Gastrocnemius medialis (tissue), 4 donors: ENCODE measurements at places on chromosomes 2 and 18. TPM values are rescaled to one million over a fixed set of nuclear protein-coding genes. Genes with fewer than 3 reads are reported as not detected.

- no peaks in the 10 kb centered on the region for H3K4me1 ChIP-seq
- no peak for DNase-seq
- no peak overlapping the region for H3K27ac ChIP-seq
- H3K36me3 ChIP-seq, result no peaks in the 10 kb centered on the region
- H3K27me3 ChIP-seq, result no peaks in the 10 kb centered on the region
Observed at GRCh38 chr2:99380376-99381010, 43.3 kb downstream of the EIF5B start.

Gene MAP3K19
- not detected for total RNA-seq

Gene RPL37A
- 1,506 TPM for total RNA-seq

GRCh38 chr2:227888289-227888688 lies 16.9 kb downstream of the DAW1 start:
- no peaks in the 10 kb centered on the region for H3K27me3 ChIP-seq
- no peak overlapping the region for H3K4me3 ChIP-seq
- no peak for DNase-seq
- no peaks in the 10 kb centered on the region for H3K36me3 ChIP-seq
- H3K27ac ChIP-seq, result no peak overlapping the region

Gene RESP18
- total RNA-seq, result not detected

Gene PXDN
- 7.8 TPM for total RNA-seq

GRCh38 chr2:176755537-176756135 lies 457.0 kb upstream of the HNRNPA3 start:
- H3K36me3 ChIP-seq, result no peaks in the 10 kb centered on the region
- H3K4me1 ChIP-seq, result no peaks in the 10 kb centered on the region
- DNase-seq, result no peak
- H3K27me3 ChIP-seq, result no peaks in the 10 kb centered on the region

GRCh38 chr2:54041135-54041534 lies 70.3 kb upstream of the PSME4 start:
- no peaks in the 10 kb centered on the region for H3K27me3 ChIP-seq
- no peak for DNase-seq
- H3K36me3 ChIP-seq, result no peaks in the 10 kb centered on the region
- no peak overlapping the region for H3K4me3 ChIP-seq
- no peak overlapping the region for H3K27ac ChIP-seq
- peaks cover 15% of the 10 kb centered on the region for H3K4me1 ChIP-seq

DNA sequence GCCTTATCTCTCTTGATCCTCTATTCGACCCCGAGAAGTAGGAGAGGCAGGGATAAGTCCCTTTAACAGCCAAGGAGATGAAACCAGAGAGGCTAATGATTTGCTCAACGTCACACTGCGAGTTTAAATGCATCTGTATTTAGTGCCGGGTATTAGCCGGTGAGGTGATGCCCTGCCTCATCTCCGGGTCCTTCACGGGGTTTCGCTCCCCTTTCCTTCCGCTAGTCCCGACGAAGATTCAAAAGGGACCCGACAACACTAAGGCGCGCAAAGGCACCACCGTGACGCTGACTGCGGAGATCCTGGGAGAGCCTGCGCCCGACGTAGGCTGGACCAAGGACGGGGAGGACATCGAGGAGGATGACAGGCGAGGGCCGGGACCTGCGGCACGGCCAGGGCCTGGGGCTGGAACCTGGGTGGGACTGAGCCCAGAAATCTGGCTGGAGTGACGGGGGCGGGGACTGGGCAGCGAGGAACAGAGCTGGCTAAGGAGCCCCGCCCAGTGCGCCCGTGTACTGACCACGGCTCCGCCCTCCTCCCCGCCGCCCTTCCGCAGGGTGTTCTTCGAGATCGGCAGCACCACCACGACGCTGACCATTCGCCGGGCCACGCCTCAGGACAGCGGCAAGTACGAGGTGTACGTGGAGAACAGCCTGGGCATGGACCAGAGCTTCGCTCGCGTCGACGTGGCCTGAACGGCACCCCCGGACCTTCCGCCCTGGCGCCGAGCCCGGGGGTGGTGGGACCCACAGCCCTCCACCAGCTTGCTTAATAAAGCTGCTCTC lies 1.0 kb upstream of the GMPPA start:
- H3K27ac ChIP-seq, result peak overlapping the region; percentile 94
- H3K4me3 ChIP-seq, result peak overlapping the region; percentile 63
- DNase-seq, result peak; percentile 87
- peaks cover 39% of the 10 kb centered on the region for H3K4me1 ChIP-seq

DNA sequence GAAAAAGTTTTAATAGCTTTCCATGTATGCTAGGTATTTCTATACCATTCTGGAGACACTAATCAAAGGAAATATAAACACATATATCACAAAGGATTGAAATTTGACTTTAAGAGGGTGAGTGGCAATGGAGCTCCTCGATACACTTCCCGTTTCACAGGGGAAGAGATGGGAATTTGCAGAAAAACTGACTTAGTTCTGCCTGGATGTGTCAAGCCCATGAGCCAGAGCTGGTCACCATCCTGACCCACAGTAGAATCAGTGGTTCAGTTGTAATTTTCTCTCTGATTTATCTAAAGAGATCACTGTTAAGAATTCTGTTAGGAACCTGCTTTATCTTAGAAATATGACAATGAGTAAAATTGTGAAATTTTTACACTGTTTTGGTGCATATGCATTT lies 34.2 kb downstream of the PLCL1 start:
- no peak overlapping the region for H3K27ac ChIP-seq
- peak overlapping the region; percentile 26 for H3K4me3 ChIP-seq
- no peak for DNase-seq
- peaks cover 20% of the 10 kb centered on the region for H3K4me1 ChIP-seq

DNA sequence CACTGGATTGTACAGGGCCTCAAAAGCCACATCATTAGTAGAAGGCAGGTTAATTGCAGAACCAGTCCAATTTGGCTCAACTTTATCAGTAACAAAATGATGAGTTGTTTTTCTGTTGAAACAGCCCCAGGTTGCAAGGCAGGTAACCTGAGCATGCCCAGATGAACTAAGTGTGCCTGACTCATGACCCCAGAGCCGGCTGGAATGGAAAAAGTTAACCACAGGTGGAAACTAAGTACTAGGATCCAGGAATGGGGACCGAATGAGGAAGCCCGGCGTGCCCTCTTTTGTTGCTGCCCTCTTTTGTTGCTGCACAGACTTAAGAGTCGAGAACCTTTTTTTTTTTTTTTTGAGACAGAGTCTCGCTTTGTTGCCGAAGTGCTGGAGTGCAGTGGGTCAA lies 79.5 kb upstream of the YWHAQ start:
- no peaks in the 10 kb centered on the region for H3K4me1 ChIP-seq
- H3K4me3 ChIP-seq, result no peak overlapping the region
- H3K27me3 ChIP-seq, result no peaks in the 10 kb centered on the region
- no peak for DNase-seq
- H3K36me3 ChIP-seq, result no peaks in the 10 kb centered on the region

Gene ZNF396
- total RNA-seq, result 0.29 TPM

- no peaks in the 10 kb centered on the region for H3K27me3 ChIP-seq
- H3K27ac ChIP-seq, result no peak overlapping the region
- no peak for DNase-seq
- no peak overlapping the region for H3K4me3 ChIP-seq
- no peaks in the 10 kb centered on the region for H3K36me3 ChIP-seq
- H3K4me1 ChIP-seq, result no peaks in the 10 kb centered on the region
Observed at GRCh38 chr2:205343103-205343502, 339.2 kb upstream of the NRP2 start.

GRCh38 chr2:233801357-233802131 lies 23.4 kb downstream of the MROH2A start:
- H3K27ac ChIP-seq, result no peak overlapping the region
- H3K4me1 ChIP-seq, result no peaks in the 10 kb centered on the region
- no peaks in the 10 kb centered on the region for H3K27me3 ChIP-seq
- no peak for DNase-seq
- no peak overlapping the region for H3K4me3 ChIP-seq

GRCh38 chr18:48897531-48897930 lies 53.2 kb downstream of the SMAD7 start:
- H3K36me3 ChIP-seq, result no peaks in the 10 kb centered on the region
- DNase-seq, result no peak
- peaks cover 10% of the 10 kb centered on the region for H3K4me1 ChIP-seq
- no peak overlapping the region for H3K4me3 ChIP-seq
- H3K27me3 ChIP-seq, result no peaks in the 10 kb centered on the region

- no peaks in the 10 kb centered on the region for H3K36me3 ChIP-seq
- no peaks in the 10 kb centered on the region for H3K27me3 ChIP-seq
- peak; percentile 86 for DNase-seq
- peaks cover 28% of the 10 kb centered on the region for H3K4me1 ChIP-seq
- H3K4me3 ChIP-seq, result peak overlapping the region; percentile 72
Observed at GRCh38 chr2:8676191-8676920, 5.5 kb upstream of the ID2 start.

DNA sequence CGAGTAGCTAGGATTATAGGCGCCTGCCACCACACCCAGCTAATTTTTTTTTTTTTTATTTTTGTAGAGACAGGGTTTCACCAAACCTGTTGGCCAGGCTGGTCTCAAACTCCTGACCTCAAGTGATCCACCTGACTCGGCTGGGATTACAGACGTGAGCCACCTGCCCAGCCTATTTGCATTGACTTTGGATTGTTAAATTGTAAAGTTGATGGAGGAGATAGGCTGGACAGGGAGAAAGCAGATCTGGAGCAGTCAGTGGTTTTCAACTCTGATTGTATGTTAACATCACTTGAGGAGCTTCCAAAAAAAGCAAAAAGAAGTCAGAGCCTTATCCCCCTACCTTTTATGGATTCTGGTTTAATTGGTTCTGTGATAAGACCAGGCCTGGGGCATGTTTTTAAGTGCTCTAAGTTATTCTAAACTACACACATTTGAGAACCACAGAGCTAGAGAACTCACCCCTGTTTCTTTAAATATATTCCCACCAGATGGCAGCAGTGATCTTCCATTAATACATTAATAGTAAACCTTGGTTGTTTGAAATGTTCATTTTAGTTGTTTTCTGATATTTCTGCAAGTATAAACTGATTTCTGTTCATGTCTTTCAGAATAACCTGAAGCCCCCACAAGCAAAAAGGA lies 7.5 kb downstream of the C2orf49 start:
- no peaks in the 10 kb centered on the region for H3K4me1 ChIP-seq
- H3K4me3 ChIP-seq, result no peak overlapping the region
- H3K36me3 ChIP-seq, result peaks cover 89% of the 10 kb centered on the region
- no peak for DNase-seq
- no peaks in the 10 kb centered on the region for H3K27me3 ChIP-seq

Gene CELF4
- total RNA-seq, result not detected

DNA sequence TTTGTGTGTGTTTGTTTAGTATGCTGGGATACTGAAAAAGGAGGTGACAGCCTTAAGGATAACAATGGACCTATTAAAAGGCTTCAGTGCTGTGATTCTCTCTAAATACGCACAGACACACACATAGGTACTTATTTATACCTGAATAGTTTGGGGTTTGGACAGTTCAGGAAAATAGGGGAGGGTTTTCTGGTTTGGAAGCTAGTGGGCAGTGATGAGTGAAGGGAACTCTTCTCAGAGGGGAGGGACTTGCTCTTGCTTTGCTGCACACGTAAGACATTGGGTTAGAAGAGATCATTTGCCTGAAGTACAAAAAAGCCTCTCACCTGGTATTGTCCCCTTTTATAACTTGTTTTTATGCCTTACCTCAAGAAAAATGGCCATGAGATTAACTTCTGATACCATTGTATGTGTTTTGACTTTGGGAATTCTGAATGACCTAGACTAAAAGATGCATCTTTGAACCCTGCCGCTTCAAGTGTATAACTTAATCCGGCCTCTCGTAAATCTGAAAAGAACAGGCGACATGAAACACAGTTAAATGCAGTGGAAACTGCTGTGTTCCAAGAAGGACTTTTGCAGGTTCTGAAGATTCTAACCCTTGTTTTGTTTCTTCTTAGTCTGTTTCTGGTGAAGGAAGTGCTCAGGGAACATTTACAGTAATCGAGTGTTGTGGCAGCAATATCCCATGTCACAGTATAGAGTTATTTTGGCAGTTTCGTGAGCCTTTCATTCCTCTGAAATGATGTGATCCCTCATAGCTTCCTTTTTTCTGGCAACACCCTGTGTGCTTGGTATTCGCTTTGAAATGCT lies 2.5 kb downstream of the CRIM1 start:
- H3K27ac ChIP-seq, result peak overlapping the region; percentile 85
- H3K4me1 ChIP-seq, result peaks cover 56% of the 10 kb centered on the region
- no peaks in the 10 kb centered on the region for H3K36me3 ChIP-seq
- no peaks in the 10 kb centered on the region for H3K27me3 ChIP-seq

DNA sequence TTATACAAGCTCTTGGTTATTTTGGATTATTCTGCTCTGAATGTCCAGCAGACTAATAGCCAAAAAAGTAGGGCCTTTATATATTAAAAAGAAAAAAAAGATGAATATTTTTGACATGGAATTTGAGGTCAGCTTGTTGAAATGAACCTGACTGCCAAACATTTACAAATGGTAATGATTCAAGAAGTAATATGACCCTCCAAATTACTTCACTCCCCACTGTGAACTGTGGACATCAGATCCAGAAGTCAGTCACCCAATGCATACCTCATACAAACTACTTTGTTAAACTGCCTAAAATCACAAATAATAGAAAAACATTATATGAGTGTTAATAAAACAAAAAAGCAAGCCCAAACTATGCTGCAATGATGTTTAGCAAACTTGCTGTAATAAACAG lies 10.0 kb downstream of the EPG5 start:
- H3K36me3 ChIP-seq, result no peaks in the 10 kb centered on the region
- no peaks in the 10 kb centered on the region for H3K27me3 ChIP-seq
- peaks cover 22% of the 10 kb centered on the region for H3K4me1 ChIP-seq
- DNase-seq, result no peak

Gene SKA1
- total RNA-seq, result 0.16 TPM

DNA sequence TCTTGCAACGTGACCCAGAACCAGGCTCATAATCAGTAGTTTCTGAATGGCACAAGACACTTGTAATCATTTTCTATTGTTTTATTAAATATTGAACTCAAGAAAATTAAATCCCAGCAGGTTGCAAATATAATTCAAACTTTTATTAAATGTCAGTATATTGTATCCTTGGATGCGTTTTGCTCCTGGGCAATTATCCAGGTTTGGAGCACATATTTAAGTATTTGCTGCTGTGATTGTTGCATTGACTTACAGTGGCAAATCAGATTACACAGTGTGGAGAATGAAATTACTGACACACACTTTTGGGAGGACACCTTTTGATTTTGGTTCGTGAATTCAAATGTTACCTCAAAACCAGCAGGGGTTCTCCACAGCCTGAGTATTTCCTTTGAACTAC lies 27.1 kb upstream of the TMEM178A start:
- H3K4me1 ChIP-seq, result peaks cover 18% of the 10 kb centered on the region
- DNase-seq, result no peak
- H3K4me3 ChIP-seq, result no peak overlapping the region

GRCh38 chr2:60544954-60545560 lies 8.4 kb downstream of the BCL11A start:
- no peak overlapping the region for H3K4me3 ChIP-seq
- no peak for DNase-seq
- peaks cover 12% of the 10 kb centered on the region for H3K4me1 ChIP-seq
- no peak overlapping the region for H3K27ac ChIP-seq
- peaks cover 67% of the 10 kb centered on the region for H3K27me3 ChIP-seq
- H3K36me3 ChIP-seq, result no peaks in the 10 kb centered on the region

DNA sequence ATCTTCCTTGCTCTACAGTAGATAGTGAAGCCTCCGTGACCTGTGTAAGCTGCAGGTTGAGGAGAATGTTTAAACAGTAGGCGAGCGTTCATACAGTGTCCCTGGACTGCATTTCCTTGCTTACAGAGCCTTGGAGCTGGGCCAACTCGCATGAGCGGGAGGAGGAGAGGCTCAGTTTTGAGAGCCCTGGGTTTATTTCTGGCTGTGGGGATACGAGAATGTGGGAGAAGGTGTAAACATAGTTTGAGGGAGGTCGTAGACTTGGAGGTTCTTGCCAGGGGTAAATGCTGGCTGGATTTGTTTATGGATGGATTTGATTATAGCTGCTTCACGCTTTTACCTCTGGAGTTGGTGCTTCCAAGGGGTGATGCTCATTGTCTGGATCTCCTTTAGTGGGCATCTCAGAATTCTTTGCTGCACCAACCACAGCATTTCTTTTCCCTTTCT lies 20.8 kb downstream of the CRIM1 start:
- H3K27me3 ChIP-seq, result no peaks in the 10 kb centered on the region
- peaks cover 72% of the 10 kb centered on the region for H3K4me1 ChIP-seq
- no peak overlapping the region for H3K27ac ChIP-seq
- H3K4me3 ChIP-seq, result no peak overlapping the region
